ENCODE measurements at places on chromosomes 6 and 20.
A peak's percentile ranks its signal among the peaks of the same experiment; 100 is the strongest.

DNA sequence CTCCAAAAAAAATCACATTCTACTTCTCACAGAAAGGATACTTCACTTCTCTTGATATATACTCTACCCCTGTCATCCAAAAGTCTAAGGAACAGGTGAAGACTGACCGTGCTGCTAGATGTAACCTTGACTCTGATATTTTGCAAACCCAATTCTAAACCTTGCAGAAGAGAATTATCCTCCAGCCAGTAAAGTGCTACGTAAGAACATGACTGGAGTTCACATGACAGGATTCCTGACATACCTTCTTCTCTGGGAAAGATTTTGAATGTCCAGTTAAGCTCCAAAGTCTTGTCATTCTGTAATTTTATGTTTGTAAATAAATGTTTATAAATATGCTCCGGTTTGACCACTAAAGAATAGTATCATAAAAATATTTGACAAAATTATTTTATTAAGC lies 35.8 kb downstream of the BTBD9 start:
- ATAC-seq, result no peak

DNA sequence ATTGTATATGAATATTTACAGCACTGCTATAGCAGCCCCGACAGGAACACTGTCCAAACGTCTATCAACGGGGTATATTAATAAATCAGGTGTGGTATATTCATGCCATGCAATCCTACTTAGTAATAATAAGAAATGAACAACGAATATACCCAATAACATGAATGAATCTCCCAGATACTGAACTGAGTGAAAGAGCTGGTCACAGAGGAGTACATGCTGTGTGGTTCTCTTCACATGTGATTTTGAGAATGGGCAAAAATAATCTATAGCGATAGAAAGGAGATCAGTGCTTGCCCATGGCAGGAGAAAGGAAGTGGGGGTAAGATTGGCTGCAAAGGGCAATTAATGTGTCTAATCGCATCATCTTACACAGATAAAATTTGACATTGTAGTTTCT lies 3.7 kb upstream of the TAAR6 start:
- ATAC-seq, result no peak

- ATAC-seq, result peak; percentile 51
Observed at GRCh38 chr6:21438986-21439352, 154.6 kb upstream of the SOX4 start.

- no peak for ATAC-seq
Observed at GRCh38 chr20:16488086-16488485, 85.2 kb downstream of the KIF16B start.

DNA sequence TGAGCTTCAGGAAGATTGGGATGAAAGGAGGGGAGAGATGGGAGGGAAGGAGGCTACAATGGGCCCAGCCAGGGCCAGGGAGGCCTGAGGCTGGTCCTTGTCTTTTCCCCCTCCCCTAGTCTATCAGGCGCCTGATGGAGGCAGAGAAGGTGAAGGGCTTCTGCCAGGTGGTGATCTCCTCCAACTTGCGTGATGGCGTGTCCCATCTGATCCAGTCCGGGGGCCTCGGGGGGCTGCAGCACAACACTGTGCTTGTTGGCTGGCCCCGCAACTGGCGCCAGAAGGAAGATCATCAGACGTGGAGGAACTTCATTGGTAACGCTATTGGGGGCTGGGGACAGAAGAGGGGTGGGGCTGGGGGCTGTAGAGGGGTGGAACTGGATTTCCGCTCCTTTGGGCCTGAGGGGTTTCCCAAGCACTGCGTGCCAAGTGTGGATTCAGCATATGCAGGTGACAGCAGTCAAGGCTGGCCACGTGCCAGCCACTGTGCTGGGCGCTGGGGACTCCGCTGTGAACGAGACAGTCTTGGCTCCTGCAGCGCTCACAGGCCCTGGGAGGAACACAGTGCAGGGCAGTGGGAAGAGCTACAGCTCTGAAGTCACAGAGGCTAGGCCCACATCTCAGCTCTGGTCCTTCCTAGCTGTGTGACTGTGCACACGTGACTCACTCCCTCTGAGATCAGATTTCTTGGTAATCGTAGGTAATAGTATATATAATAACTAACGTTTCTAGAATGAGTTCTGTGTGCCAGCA lies 22.7 kb downstream of the SLC12A5 start:
- no peak for ATAC-seq

Data from activated T-helper 17 cell treated with anti-CD3 and anti-CD28 coated beads, Interleukin-2, amount 50 U/mL, for 72 hours (primary cell).